Psoas muscle (tissue), 8 donors: ENCODE measurements at places on chromosomes 2 and 18. TPM values are rescaled to one million over a fixed set of nuclear protein-coding genes. Genes with fewer than 3 reads are reported as not detected.

DNA sequence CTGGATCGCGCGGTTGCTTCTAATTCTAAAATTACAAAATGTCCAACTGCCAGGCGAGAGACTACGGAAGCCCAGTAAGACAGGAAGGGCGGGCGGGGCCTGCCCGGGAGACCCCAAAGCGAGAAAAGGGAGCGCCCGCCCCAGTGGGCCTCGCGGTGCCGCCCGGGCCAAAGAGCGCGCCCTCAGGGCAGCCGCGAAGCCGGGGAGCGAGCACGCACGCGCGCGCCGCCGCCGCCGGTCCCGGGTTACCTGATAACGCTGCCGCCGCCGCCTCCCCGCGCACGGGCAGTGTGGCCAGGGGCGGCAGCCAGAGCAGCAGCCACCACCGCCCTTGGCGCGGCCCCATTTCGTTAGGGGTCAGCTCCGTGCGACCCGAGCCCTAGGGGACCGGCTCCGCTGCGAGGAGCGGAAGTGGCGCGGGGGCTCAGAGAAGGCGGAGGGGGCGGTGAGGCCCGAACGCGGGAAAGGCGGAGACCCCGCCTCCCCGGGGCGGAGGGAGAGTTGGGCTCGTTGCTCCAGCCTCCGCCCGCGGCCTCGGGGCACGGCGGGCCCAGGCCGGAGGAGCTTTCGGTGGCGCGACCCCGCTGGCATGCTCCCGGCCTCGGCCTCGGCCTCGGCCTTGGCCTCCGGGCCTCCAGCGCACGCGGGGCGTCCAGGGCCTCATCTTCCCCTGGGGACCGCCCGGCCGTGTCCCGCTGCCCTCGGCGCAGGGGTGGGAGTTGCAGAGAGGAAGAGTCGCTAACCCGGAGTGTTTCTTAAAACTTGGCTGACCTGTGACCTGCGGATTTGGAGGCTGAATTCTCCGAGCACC is at the start of gene NEMP2:
NEMP2 (minus strand) TSS at position 413 of the 811 bp plus-strand sequence; CDS start at position 346, 67 bp downstream.
- peak; percentile 90 for DNase-seq

DNA sequence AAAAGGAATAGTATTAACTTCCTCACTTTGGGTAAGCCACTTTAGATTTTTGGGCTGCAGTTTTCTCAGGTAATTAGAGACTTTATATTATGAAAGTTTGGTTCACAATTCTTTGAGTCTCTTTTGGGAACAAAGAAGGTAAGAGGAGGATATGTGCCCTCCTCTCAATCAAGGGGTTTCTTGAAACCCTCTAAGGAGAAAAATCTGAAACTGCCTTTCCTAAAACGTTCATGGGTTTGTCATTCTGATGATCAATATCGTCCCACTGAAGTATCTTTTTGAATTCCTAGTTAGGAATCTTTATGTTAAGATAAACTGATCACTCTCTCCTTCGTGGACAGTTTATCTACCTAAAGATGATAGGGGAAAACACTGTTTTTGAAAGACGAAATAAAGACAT is 42.4 kb upstream of the AKAIN1 start:
- no peak for DNase-seq

DNA sequence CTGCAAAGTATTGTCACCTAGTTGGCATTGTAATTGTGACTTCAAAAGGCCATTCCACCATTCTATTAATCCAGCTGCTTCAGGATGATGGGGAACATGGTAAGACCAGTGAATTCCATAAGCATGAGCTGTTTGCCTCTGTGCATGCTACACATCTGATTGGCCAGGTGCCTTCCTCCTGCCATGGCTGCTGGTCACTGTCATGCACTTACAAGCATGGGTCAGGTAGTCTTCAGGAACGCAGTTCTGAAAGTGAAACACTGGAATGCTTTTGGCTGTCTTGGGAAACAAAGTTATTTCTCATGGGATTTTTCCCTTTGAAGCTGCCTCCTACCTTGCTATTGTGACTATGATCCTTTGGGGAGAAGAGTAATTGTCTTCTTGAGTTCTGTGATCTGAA is 267.6 kb downstream of the GBX2 start:
- DNase-seq = no peak

Gene GATA6
- 0.36 TPM for polyA plus RNA-seq

Gene GAD1
- polyA plus RNA-seq = 0.06 TPM
